Thoracic aorta (tissue), 2 donors: ENCODE measurements at places on chromosomes 2 and 18. TPM values are rescaled to one million over a fixed set of nuclear protein-coding genes. Genes with fewer than 3 reads are reported as not detected.
A peak's percentile ranks its signal among the peaks of the same experiment; 100 is the strongest.

DNA sequence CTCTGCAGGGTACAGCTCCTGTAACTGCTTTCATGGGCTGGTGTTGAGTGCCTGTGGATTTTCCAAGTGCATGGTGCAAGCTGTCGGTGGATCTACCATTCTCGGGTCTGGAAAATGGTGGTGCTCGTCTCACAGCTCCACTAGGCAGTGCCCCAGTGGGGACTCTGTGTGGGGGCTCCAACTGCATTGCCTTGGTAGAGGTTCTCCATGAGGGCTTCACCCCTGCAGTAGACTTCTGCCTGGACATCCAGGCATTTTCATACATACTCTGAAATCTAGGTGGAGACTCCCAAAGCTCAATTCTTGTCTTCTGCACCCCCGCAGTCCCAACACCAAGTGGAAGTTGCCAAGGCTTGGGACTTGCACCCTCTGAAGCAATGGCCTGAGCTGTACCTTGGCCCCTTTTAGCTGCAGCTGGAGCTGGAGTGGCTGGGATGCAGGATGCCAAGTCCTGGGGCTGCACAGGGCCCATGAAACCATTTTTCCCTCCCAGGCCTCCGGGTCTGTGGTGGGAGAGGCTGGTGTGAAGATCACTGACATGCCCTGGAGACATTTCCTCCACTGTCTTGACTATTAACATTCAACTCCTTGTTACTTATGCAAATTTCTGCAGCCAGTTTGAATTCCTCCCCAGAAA, 41.6 kb downstream of the EDAR start:
- H3K27me3 ChIP-seq, result no peaks in the 10 kb centered on the region
- peaks cover 3% of the 10 kb centered on the region for H3K4me1 ChIP-seq
- no peak overlapping the region for H3K4me3 ChIP-seq
- no peak overlapping the region for H3K27ac ChIP-seq

- H3K27ac ChIP-seq, result no peak overlapping the region
- no peaks in the 10 kb centered on the region for H3K27me3 ChIP-seq
- no peak for DNase-seq
- H3K4me3 ChIP-seq, result no peak overlapping the region
- H3K36me3 ChIP-seq, result no peaks in the 10 kb centered on the region
These were observed 24.0 kb upstream of the ATG16L1 start for GRCh38 chr2:233227346-233227978.

- H3K36me3 ChIP-seq, result no peaks in the 10 kb centered on the region
- peaks cover 68% of the 10 kb centered on the region for H3K4me1 ChIP-seq
- H3K27ac ChIP-seq, result no peak overlapping the region
- H3K27me3 ChIP-seq, result no peaks in the 10 kb centered on the region
- DNase-seq, result no peak
These were observed 171.6 kb downstream of the SH3RF3 start for GRCh38 chr2:109300582-109300981.

- no peak overlapping the region for H3K4me3 ChIP-seq
- H3K27ac ChIP-seq, result no peak overlapping the region
- no peaks in the 10 kb centered on the region for H3K36me3 ChIP-seq
- no peak for DNase-seq
- no peaks in the 10 kb centered on the region for H3K4me1 ChIP-seq
- H3K27me3 ChIP-seq, result no peaks in the 10 kb centered on the region
These were observed 184.1 kb upstream of the ACVR2A start for GRCh38 chr2:147660680-147661079.

DNA sequence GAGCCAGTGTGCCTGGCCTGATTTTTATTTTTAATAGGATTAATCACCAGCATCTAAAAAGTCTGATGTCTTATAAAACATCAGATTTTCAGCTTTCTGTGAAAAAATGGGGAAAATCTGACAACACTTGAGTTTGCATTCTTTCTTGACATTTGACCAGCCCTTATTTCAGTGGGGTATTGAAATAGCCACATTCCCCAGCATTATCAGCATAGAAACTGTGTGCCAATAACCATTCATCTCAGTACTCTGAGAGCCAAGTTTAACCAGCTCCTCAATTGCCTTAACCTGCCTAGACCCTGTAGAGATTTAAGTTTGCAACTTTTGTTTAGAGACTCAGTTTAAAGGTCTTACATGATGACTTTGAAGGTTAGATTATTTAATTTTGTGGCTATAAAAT, 155.0 kb downstream of the CERS6 start:
- H3K27ac ChIP-seq, result no peak overlapping the region
- no peaks in the 10 kb centered on the region for H3K27me3 ChIP-seq
- no peaks in the 10 kb centered on the region for H3K36me3 ChIP-seq
- no peak overlapping the region for H3K4me3 ChIP-seq

GRCh38 chr2:223548194-223548593, 54.0 kb downstream of the SCG2 start:
- no peak for DNase-seq
- H3K27me3 ChIP-seq, result no peaks in the 10 kb centered on the region
- H3K4me3 ChIP-seq, result no peak overlapping the region
- H3K4me1 ChIP-seq, result no peaks in the 10 kb centered on the region
- H3K36me3 ChIP-seq, result no peaks in the 10 kb centered on the region

DNA sequence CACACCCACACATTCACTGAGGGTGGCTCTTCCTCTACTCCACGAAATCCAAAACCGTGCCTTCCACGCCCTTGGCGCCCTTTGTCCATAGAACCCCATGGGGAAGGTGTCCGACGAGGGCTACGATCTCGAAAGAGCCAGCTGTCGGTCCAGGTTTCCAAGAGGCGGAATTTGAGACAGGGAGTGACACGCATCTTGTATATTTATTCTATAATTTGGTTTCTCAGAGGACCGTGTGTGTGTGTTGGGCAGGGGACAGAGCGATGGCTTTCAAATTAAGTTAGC, 726 bp downstream of the C2orf69 start:
- H3K4me1 ChIP-seq, result peaks cover 20% of the 10 kb centered on the region
- H3K36me3 ChIP-seq, result peaks cover 6% of the 10 kb centered on the region
- H3K27me3 ChIP-seq, result no peaks in the 10 kb centered on the region
- H3K4me3 ChIP-seq, result peak overlapping the region; percentile 92

GRCh38 chr2:219571311-219572236, at the start of gene OBSL1:
TSS of gene OBSL1 (minus strand) at chr2:219571539. CDS start at chr2:219571232, 307 bp downstream.
- H3K27me3 ChIP-seq, result no peaks in the 10 kb centered on the region
- peaks cover 7% of the 10 kb centered on the region for H3K4me1 ChIP-seq
- peaks cover 5% of the 10 kb centered on the region for H3K36me3 ChIP-seq
- no peak for DNase-seq
- H3K27ac ChIP-seq, result peak within 1 kb of the TSS; percentile 82

DNA sequence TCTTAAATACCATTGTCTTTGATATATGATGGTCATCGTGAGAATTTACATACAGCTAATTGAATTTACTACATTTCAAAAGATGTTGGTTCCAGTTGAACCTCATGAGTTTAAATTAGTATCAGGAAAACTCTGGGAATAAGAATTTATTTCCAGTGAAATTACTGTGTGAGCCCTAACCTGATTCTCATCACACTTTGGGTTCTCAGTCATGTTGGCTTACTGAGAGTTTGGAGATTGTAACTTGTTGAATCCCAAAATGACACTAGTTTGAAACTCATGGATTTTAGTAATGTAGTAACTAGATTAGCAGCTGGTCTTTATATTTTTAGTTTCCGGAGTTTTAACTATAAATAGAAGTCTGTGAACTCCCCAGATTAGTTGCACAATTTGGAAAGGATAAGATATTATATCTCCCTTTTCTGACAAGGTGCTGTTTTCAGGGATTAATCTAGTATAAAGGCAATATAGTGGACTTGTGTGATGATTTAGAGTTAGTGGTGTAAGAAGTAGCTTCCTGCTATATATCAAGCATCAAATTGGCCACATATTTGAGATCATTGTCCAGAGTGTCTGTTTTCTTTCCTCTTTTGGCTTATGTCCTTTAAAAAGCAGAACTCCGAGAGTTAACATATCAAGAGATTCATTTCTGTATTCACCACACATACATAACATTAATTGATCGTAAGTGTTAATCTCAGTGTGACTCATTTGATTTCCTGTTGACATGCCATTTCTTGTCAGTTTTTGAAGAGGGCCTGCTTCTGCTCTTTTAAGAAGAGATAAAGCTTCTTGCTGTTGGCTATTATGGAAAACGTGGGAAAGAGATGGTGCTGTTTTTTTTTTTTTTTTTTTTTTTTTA, 15.7 kb downstream of the NDUFV2 start:
- H3K36me3 ChIP-seq, result peaks cover 3% of the 10 kb centered on the region
- H3K27me3 ChIP-seq, result no peaks in the 10 kb centered on the region
- peaks cover 62% of the 10 kb centered on the region for H3K4me1 ChIP-seq
- H3K4me3 ChIP-seq, result peak overlapping the region; percentile 65

DNA sequence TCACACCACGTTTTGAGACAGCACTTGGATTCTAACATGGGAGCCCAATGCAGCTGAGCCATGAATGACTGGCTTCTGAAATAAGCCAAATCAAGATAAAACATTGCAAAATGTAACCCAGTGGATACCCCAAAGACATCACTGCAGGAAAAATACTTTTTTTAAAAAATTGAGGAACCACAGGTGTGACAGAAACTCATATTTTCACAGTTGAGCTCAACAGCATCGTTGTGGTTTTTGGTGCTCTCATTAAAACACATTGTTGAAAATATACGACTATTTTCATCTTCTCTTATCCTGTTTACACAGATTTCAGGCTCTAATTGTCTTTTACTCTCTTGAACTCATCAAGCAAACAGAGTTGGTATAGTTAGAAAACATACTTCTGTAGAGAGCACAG, 429.3 kb upstream of the VRK2 start:
- DNase-seq, result no peak
- H3K27ac ChIP-seq, result no peak overlapping the region
- H3K4me1 ChIP-seq, result no peaks in the 10 kb centered on the region
- H3K4me3 ChIP-seq, result no peak overlapping the region
- no peaks in the 10 kb centered on the region for H3K36me3 ChIP-seq
- H3K27me3 ChIP-seq, result no peaks in the 10 kb centered on the region

DNA sequence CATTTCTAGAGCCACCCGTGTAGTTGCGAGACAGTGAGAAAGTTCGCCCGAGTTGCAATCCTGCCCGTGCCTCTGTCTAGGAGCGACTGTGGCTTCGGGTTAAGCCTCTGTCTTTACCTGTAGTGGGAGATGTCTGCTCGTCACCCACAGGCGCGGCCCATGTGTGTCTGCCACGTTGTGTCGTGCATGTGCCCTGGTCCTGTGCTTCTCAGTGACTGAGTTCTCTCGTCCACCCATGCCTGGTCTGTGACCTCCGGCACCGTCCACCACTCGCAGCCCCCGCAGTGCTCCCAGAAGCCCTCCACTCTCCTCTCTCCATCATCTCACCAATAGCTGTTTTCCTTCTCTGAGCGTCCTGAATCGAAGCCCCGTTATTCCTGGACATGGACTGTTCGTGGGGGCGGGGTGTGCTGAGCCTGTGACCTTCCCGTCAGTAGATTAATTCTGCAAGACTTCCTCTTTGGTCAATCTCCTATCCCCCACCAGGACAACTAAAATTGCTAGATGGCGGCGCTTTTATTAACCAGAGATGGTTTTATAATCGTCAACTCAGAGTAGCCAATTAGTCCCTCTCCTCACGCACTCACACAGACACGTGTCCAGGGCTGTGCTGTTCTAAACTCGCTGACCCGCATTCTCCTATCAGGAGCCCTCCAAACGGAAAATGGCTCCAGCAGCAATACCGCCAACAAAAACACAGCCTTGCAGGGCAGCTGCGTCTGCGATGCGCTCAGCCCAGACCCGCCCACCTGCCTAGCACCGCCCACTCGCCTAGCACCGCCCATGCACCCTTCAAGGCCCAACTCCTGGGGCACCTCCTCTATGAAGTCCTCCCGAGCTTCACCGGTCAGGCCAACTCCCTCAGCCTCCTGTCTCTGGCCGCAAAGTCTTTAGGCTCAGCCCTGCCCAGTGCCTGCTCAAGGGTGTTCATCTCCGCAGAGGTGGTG, 119.4 kb downstream of the TWIST2 start:
- no peaks in the 10 kb centered on the region for H3K36me3 ChIP-seq
- no peaks in the 10 kb centered on the region for H3K27me3 ChIP-seq
- H3K4me3 ChIP-seq, result no peak overlapping the region
- H3K4me1 ChIP-seq, result no peaks in the 10 kb centered on the region
- no peak overlapping the region for H3K27ac ChIP-seq
- DNase-seq, result no peak

DNA sequence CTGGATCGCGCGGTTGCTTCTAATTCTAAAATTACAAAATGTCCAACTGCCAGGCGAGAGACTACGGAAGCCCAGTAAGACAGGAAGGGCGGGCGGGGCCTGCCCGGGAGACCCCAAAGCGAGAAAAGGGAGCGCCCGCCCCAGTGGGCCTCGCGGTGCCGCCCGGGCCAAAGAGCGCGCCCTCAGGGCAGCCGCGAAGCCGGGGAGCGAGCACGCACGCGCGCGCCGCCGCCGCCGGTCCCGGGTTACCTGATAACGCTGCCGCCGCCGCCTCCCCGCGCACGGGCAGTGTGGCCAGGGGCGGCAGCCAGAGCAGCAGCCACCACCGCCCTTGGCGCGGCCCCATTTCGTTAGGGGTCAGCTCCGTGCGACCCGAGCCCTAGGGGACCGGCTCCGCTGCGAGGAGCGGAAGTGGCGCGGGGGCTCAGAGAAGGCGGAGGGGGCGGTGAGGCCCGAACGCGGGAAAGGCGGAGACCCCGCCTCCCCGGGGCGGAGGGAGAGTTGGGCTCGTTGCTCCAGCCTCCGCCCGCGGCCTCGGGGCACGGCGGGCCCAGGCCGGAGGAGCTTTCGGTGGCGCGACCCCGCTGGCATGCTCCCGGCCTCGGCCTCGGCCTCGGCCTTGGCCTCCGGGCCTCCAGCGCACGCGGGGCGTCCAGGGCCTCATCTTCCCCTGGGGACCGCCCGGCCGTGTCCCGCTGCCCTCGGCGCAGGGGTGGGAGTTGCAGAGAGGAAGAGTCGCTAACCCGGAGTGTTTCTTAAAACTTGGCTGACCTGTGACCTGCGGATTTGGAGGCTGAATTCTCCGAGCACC, at the start of gene NEMP2:
TSS of gene NEMP2 (minus strand) at position 413 of the 811 bp plus-strand sequence. CDS start at position 346, 67 bp downstream.
- no peaks in the 10 kb centered on the region for H3K27me3 ChIP-seq
- peak; percentile 3 for DNase-seq
- peaks cover 34% of the 10 kb centered on the region for H3K4me1 ChIP-seq
- peak within 1 kb of the TSS; percentile 89 for H3K27ac ChIP-seq

DNA sequence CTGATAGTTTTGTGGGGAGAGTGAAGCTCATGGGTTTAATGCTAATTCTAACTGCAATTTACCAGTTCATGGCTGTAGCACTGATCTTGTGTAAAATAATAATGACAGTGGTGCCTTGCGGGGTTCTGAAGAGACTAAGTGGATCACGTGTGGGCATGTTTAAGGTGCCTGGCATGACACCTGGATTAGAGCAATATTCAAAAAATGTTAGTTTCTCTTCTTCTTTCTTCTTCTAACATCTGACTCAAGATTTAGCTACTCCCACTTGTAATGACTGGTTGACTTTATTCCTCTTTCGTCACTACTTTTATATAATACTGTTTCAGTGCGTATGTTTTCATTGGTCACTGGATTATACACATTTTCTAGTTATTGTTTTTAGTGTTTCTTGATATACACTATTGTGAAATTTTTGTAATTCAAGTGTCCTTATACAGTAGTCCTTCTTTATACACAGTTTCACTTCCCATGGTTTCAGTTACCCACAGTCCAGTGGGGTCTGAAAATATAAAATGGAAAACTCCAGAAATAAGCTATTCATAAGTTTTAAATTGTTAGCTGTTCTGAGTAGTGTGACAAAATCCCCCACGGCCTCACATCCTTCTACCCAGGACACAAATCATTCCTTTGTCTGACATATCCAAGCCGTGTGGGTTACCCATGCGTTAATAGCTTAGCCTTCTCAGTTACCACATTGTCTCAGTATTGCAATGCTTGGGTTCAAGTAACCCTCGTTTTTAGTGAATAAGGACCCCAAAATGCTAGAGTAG, 662.2 kb upstream of the CNTNAP5 start:
- no peak for DNase-seq
- no peaks in the 10 kb centered on the region for H3K27me3 ChIP-seq
- H3K4me1 ChIP-seq, result no peaks in the 10 kb centered on the region
- no peak overlapping the region for H3K27ac ChIP-seq
- H3K36me3 ChIP-seq, result no peaks in the 10 kb centered on the region

GKN1 gene
- total RNA-seq, result 20.7 TPM

ANKRD62 gene
- total RNA-seq, result not detected

ADAM23 gene
- 6.4 TPM for total RNA-seq

CCDC195 gene
- not detected for total RNA-seq

RPS27A gene
- total RNA-seq, result 831 TPM
